SJSA1 (cell line): ENCODE measurements at places on chromosomes 6 and 20. TPM values are rescaled to one million over a fixed set of nuclear protein-coding genes. Genes with fewer than 3 reads are reported as not detected.

DNA sequence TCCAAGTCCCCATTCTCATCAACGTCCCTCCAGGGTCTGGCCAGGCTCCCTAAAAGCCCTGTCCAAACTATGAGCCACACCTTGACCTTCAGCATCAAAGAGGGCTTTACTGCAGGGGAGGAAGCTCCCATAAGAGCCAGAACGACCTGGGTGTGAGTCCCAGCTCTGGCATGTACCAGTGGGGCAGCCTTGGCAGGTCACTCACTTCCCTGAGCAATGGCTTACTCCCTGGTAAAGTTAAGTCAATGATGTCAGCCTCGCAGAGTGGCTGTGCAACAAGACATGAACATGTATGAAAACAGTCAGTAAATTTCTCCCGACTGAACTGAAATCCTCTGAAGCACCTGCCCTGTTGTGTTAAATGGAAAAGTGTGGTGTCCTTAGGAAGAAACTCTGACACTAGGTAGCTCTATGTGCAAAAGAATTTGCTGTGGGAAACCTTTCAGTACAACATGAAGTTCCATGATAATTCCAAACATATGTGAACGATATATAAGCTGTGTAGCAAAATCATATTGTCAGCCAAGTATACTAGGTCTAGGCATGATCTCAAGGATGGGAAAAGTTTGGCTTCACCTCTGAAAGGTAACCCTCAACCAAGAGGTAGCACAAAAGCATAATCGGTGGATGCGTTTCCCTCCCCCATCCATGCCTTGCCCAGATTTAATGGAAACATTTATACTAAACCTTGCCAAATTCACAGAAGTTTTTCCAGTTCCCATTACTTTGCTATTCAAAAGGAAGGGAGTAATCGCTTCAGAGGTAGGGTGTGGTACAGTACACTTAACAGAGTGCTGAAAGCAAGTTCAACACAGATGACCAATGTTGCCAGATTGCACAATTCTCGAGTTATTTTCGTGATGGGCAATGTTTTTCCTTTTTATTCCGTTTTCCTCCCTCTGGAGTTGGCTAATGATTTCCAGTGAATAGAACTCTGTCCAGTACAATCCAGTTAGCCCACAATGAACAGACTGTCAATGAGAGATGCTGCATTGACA, 49.0 kb upstream of the RANBP9 start:
- H3K36me3 ChIP-seq: no peaks in the 10 kb centered on the region
- no peaks in the 10 kb centered on the region for H3K27me3 ChIP-seq
- H3K27ac ChIP-seq: no peak overlapping the region

- H3K36me3 ChIP-seq: no peaks in the 10 kb centered on the region
- H3K27ac ChIP-seq: peak overlapping the region; percentile 99
- H3K4me1 ChIP-seq: peaks cover 59% of the 10 kb centered on the region
- H3K27me3 ChIP-seq: no peaks in the 10 kb centered on the region
- peak; percentile 89 for DNase-seq
- H3K4me3 ChIP-seq: peak overlapping the region; percentile 19
Observed at GRCh38 chr20:17558154-17558940, 11.5 kb upstream of the DSTN start.

DNA sequence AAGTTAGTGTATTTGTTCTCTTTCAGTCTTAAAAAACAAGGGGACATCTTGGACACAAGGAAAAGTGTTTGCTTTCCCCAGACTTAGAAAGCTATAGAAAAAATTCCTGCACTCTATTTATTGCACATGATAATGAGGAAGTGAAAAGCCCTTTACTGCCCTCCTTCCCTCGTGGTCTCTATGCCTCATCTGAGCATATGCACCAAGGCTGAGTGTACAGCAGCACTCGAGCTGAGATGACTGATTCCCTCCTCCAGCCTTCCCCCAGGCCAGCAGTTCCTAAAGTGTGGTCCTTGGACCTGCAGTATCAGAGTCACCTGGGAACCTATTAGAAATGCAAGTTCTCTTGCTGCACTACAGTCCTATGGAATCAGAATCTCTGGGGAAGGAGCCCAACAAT, 14.3 kb upstream of the LAMP5 start:
- no peaks in the 10 kb centered on the region; the same call in 1 of the 2 replicates for H3K27me3 ChIP-seq
- no peak for DNase-seq
- no peaks in the 10 kb centered on the region for H3K4me1 ChIP-seq
- no peak overlapping the region for H3K27ac ChIP-seq
- H3K36me3 ChIP-seq: no peaks in the 10 kb centered on the region

GCNT2 gene
- 27.3 and 38.0 TPM in 2 replicates for total RNA-seq

DNA sequence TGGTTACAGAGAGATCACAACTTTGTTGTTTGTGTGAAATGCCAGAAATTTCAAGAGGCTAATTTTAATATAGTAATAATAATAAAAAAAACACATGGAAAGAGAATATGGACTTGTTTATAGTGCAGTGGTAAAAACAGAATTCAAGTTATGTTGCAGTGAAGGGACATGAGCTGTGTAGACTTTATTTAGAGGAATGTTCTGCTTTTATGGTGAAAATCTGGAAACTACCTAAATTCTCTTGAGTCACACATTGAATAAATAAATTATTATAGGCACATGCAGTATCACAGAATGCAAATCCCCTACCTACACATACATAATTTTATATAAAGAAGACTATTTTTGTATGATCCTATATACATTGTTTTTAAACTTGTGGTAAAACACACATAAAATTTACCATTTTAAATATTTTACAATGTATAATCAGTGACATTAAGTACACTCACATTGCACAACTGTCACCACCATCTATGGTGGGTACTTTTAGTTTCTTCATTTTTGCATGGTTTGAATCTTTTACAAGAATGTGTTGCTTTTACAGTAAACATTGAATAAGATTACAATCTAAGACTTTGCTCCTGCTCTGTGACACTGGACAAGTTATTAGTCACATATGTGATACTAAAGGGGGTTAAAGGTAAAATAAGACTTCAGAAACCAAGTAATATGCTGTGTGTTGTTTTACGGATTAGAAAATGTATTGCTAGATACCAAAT, 107.4 kb downstream of the B3GAT2 start:
- H3K27ac ChIP-seq: no peak overlapping the region
- H3K36me3 ChIP-seq: no peaks in the 10 kb centered on the region

DNA sequence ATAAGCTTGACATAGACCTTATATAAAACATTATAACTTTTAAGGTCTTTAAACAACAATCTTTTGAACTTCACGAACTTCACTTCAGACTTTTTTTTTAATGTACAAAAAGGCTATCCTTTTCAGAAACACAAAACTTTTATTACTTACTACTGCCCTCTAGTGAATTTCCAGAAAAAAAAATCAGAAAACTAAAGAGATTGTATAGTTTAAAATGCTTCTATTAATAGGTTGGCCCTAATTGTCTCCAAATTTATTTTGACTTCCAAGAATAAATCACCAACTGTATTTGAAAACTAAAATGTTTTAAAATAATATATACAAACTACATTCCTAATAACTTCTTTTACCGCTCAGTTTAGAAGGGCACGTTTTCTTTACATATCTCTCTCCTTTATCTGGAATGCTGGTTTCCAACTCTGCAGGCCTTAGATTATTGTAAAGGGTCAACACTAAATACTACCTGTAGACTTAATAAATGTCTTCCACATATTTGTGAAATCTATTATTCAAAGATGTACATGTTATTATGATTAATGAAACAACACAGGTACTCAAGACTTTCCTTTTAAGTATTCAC, 66.8 kb downstream of the LMBRD1 start:
- no peaks in the 10 kb centered on the region for H3K27me3 ChIP-seq
- no peaks in the 10 kb centered on the region for H3K36me3 ChIP-seq
- H3K4me1 ChIP-seq: no peaks in the 10 kb centered on the region
- no peak overlapping the region for H3K27ac ChIP-seq
- H3K4me3 ChIP-seq: no peak overlapping the region
- no peak for DNase-seq

- no peaks in the 10 kb centered on the region for H3K27me3 ChIP-seq
- H3K27ac ChIP-seq: no peak overlapping the region
- no peaks in the 10 kb centered on the region for H3K4me1 ChIP-seq
- DNase-seq: peak; percentile 46
- H3K36me3 ChIP-seq: no peaks in the 10 kb centered on the region
Observed at GRCh38 chr6:132300323-132300949, 100.8 kb downstream of the MOXD1 start.

SOBP gene
- 0.31 and 1.4 TPM in 2 replicates for total RNA-seq

DNA sequence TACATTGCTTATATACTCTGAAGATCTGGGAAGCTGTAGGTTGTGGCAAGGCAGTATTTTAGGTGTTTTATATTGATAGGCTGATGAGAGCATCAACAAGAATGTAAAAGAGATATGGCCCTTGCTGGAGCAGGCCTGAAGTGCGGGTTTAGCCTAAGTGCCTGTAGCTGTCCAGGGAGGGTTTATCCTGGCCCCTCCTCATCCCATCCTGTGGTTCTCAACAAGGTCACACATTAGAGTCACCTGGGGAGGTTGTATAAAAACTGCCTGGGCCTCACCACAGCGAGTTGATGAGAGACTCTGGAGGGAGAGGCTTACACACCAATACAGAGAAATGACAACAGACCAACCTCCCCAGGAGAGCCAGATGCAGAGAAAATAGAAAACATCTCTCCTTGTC, 48.4 kb downstream of the LYRM2 start:
- 0 out of 2 replicates have a peak, but pooled peaks cover under 1% of the 10 kb centered on the region for H3K27me3 ChIP-seq
- no peak overlapping the region for H3K4me3 ChIP-seq
- H3K27ac ChIP-seq: no peak overlapping the region

GRCh38 chr6:148309301-148309700, 33.3 kb upstream of the SASH1 start:
- no peaks in the 10 kb centered on the region for H3K27me3 ChIP-seq
- H3K4me3 ChIP-seq: no peak overlapping the region
- no peaks in the 10 kb centered on the region for H3K36me3 ChIP-seq
- no peak for DNase-seq
- peaks cover 37% of the 10 kb centered on the region for H3K4me1 ChIP-seq

GRCh38 chr6:26743941-26744699, 84.6 kb upstream of the ZNF322 start:
- H3K4me1 ChIP-seq: no peaks in the 10 kb centered on the region
- H3K36me3 ChIP-seq: no peaks in the 10 kb centered on the region
- no peaks in the 10 kb centered on the region for H3K27me3 ChIP-seq
- no peak overlapping the region for H3K27ac ChIP-seq
- no peak for DNase-seq

DNA sequence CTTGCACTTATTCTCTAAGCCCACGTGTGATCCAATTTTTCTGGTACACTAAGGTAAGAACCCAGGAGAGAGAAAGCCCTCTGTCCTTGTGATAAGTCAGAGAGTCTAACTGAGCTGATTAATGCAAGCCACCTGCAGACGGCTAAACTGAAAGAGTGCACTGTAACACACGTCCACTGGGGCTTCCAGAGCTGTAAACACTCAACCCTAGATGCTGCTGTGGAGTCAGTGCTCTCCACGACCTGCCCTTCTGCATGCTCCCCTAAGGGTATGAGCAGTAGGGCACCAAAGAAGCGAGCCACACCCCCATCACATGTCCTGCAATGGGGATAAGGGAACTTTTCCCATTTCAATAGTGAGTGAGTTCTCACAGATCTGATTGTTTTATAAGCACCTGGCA, 55.7 kb downstream of the TXLNB start:
- H3K27me3 ChIP-seq: no peaks in the 10 kb centered on the region
- DNase-seq: no peak
- no peak overlapping the region for H3K27ac ChIP-seq
- no peak overlapping the region for H3K4me3 ChIP-seq
- H3K36me3 ChIP-seq: no peaks in the 10 kb centered on the region

MTCH1 gene
- total RNA-seq: 272 and 297 TPM in 2 replicates

CDSN gene
- total RNA-seq: not detected in 2 replicates

UBD gene
- total RNA-seq: 9.9 and 10.2 TPM in 2 replicates

HAO1 gene
- total RNA-seq: not detected in 2 replicates

- DNase-seq: no peak
- H3K36me3 ChIP-seq: peaks cover 36% of the 10 kb centered on the region
- peak overlapping the region; percentile 52; the same call in 1 of the 2 replicates for H3K27ac ChIP-seq
- no peaks in the 10 kb centered on the region for H3K27me3 ChIP-seq
Observed at GRCh38 chr6:159681191-159681880, 11.7 kb downstream of the SOD2 start.

RBM24 gene
- 30.3 and 43.7 TPM in 2 replicates for total RNA-seq

ZFP57 gene
- not detected in 2 replicates for total RNA-seq

HTR1E gene
- total RNA-seq: not detected in 2 replicates

WFDC2 gene
- total RNA-seq: not detected in 2 replicates
